ENCODE measurements at places on chromosomes 11 and 22.
A peak's percentile ranks its signal among the peaks of the same experiment; 100 is the strongest.

DNA sequence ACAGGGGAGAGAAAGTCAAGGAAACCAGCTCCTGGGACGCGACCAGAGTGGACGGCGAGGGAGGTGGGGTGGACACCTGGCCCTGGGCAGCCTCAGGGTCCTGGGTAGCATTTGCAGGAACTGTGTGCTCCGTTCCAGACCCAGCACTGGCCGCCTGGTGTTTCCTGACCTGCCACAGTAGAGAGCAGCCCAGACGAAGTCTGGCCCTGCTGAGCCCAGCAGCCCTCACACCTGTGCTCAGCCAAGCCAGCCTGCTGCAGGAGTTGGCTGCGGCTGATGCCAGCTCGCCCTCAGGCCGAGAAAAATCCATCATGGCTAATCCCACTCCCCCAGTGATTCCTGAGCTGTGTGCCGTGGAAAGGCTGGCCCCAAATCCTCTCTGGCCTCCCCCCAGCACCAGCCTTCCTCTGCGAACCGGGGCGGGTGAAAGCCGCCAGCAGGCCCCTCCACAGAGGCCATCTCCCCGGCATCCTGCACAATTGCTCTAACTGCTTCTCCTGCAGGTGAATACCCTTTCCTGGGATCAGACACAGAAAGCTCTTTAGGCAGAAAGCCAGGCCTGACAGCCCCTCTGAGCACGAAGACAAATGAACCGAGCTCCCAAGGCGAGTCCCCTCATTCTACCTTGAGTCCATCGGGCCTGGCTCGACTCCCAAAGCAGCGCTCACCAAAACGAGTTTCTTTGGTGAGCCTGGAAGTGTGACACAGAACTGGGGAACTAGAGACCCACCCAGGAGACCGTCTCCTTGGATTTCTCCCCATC is 88.6 kb downstream of the RTL6 start:
- no peak for DNase-seq

DNA sequence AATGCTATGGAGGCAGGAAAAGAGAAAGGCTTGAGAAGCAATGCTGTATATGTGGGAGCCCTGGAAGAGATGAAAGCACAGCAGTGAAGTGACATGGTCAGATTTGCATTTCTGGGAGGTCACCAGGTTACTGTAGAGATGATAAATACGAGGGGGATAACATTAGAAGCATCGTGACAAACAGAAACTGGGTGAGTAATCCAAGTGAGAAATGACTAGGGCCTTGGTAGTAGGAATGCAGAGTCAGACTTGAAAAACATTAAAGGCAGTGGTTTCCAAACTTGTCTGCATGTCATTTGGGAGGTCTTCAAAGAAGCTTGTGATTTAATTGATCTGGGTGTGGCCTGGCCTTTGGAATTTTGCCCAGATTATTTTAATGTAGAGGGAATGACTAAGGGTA is 43.9 kb downstream of the CCDC34 start:
- DNase-seq = no peak

- no peak for DNase-seq
Observed at GRCh38 chr11:19906126-19906525, 193.5 kb downstream of the NAV2 start.

- peak; percentile 33 for DNase-seq
Observed at GRCh38 chr11:119680541-119681360, 48.2 kb downstream of the NECTIN1 start.

DNA sequence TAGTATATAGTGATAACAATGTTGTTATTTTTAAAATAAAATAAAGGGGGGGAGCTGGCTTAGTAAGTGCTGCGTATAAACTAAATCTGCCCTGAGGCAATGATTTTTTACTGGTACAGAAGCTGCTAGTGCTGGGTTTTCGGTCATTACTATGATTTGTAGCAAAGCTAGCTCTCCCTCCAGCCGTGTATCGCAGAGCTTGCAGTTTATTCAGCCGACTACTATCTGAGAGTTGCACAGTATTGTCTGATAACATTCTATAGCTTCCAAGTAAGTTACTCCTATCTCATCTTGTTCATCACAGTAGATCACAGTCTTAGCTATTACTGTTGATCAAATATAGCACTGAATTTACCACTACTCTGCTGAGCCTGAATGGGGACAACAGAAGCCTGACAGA is 805.5 kb upstream of the ARHGAP42 start:
- no peak for DNase-seq

DNA sequence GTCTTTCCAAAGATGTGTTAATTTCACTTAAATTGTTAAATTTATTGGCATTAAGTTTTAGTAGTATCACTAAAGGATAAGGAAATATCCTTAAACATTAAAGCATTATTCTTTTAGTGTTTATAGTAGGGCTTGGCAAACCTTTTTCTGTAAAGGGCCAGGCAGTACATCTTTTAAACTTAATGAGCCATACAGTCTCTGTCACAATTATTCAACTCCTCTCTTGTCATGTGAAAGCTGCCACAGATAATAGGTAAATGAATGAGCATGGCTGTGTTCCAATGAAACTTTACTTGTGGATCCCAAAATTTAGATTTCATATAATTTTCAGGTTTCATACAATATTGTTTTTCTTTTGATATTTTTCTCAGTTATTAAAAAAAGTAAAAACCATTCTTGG is 268.2 kb upstream of the C11orf87 start:
- no peak for DNase-seq

GRCh38 chr22:45448431-45448830 is 34.9 kb downstream of the RIBC2 start:
- no peak for DNase-seq

- DNase-seq = no peak
Observed at GRCh38 chr11:112532506-112532905, 271.8 kb upstream of the PLET1 start.

DNA sequence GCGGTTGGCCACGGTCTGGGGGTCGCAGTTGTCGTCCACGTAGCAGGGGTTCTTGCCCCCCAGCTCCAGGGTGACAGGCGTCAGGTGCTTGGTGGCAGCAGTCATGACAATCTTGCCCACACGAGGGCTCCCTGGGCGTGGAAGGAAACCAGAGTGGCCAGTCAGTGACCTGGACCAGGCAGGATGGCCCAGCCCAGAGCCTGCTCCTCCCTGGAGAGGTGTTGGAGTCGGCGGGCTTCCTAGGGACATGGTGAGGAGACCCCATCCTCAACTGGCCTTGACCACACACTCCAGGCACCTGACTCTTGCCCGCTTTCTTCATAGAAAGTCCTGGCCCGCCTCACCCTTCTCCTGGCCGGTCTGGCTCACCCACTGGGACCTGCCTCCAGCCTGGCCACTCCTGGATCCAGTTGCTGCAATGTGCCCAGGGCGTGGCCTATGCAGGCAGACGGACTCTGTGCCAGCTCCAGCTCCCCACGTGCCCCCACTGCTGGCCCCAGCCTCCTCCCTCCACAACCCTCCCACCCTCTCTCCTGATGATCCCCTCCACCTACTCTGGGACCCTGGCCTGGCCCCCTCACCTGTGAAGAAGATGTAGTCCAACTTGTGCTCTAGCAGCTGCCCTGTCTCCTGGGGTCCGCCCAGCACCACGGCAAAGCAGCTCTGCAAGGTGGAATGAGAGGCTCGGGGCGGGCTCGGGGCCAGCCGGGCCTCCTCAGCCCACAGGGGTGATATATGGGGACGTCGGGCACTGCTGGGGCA is 8.7 kb downstream of the ALDH3B2 start:
- no peak for DNase-seq

- DNase-seq = no peak
Observed at GRCh38 chr11:45278714-45279113, 7.4 kb downstream of the SYT13 start.

- DNase-seq = no peak
Observed at GRCh38 chr11:1305063-1305495, 4.4 kb downstream of the TOLLIP start.

- no peak for DNase-seq
Observed at GRCh38 chr22:38860283-38861169, 11.5 kb downstream of the CBX6 start.

DNA sequence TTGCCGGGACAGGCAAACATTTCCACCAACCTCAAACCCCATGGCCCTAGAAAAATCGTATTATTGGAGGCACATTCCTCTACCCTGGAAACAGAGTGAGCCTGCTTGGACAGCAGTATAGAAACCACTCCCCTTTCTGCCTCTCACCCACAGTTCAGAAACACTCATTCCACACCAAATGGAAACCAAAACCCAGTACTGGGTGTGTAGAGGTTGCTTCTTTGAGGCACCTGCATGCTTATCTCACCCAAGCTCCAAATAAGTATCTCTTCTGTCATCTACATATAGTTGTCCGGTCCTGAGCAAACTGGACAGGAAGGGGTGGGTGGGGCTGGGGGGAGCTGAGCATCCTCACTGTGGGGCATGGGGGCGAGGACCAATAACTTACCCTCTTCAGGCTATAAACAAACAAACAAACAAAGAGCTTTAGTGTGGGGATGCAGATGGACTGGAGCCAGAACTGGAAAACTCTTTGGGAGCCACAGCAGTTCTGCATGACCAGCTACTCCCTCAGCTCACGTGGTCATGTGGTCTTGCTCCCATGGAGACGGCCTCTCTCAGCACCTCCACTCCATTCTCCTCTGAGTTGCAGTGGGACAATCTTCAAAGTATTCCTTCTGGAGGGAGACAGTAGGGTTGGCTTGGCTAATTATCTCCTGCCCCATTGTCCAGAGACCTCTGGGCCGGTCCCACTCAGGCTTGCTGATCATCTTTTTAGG is 1.0 kb upstream of the PLAAT2 start:
- no peak for DNase-seq

DNA sequence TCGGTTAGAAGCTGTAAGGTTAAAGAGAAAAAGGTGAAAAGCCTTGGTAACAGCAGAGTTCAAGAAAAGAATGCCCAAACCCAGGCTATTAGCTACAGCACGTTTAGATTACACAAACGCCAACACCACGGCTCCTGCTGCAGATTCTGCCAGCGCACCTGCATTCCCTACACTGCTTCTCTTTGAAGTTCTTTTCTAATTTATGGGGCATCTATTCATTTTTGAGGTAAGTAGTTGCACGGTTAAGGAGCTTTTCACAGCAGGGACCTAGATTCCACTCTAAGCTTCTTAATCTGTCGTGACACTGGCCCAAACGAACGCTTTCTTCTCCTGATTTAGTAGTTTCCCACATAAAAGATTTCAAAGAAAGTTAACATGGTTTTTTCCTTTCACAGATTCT is 38.0 kb upstream of the CHKA start:
- DNase-seq = no peak

- no peak for DNase-seq
Observed at GRCh38 chr11:123590296-123590912, 64.0 kb downstream of the SCN3B start.

DNA sequence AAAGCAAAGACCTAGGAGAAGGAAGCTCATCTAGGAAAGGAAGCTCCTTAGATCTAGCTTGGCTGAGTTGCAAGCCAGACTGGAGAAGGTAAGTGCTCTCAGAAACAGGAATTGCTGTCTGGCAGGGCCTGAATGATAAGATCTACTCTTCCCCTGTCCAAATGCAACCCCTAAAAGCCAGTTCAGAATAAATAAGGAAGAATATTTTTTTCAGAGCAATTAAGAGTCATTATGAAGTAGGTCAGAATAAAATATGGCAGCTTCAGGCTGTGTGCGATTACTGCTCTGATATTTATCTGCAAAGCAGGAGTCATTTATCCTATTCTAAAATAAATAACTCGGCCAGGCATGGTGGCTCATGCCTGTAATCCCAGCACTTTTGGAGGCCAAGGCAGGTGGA is 82.1 kb downstream of the PIWIL4 start:
- no peak for DNase-seq

DNA sequence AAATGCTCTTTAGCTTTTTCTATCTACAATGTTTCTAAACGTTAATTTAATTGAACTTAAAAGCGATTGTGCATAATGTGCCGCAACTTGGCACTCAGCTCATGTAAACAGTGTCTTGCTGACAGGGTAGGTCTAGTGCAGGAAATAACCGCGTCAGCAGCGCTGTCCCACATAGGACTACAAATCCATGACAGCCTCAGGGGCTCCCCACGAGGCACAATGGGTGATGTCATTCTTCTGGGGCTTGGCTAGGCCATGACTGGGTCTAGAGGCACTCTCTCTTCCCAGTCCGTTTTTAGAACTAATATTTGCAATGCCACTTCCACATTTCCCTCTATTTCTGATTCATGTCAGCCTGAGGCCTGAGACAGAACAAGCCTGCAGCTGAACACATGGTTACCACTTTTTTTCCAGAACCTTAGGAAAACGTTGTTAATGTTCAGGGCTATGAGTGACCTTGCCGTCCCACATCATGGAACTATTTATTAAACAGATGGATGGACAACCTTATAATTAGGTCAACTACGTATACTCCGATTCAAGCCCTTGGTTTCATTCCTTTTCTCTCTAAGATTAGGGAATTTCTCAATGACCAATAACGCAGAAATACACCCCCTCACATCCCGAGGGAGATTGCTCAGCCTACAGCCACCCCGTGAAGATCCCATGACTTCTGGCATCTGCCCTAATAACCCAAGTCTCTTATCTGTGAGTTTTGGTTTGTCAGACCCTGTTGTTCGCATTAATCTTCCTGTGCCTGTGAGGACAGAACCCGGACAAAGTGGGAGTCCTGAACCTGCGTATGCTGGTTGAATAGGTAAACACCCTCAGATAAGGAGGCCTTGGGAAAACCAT is 19.4 kb upstream of the SNX32 start:
- no peak for DNase-seq

- no peak for DNase-seq
Observed at GRCh38 chr11:701741-702461, 4.1 kb upstream of the EPS8L2 start.

DNA sequence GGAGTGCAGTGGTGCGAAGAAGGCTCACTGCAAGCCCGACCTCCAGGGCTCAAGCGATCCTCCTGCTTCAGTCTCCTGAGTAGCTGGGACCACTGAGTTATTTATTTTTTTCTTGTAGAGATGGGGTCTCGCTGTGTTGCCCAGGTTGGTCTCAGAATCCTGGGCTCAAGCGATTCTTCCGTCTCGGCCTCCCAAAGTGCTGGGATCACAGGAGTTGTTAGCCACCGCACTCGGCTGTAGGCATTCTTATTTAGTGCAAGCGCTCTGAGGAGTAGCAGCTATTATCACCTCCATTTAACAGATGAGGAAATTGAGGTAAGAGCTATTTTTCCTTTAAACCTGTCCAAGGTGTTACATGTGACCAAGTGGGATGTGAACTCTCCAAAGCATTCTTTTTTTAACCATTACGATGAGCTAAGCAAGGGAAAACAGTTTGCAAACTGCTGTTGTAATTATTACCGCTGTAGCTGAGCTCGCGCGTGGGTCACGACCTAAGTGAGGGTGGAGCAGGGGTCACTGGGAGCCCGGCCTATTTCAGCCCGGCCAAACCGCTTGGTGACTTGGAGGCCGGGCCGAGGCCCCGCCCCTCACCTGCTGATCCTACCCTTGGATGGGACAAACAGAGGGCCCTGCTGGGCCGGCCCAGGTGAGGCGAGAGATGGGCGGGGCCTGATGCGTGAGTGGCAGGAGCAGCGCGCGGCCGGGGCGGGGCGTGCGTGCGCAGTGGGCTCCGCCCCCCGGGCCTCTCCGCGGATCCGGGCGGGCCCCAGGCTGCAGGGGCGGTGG is 449 bp upstream of the KREMEN1 start:
- DNase-seq = peak; percentile 81

Data from LNCaP clone FGC (cell line).